EH (cell line): ENCODE measurements at places on chromosomes 2 and 18.

DNA sequence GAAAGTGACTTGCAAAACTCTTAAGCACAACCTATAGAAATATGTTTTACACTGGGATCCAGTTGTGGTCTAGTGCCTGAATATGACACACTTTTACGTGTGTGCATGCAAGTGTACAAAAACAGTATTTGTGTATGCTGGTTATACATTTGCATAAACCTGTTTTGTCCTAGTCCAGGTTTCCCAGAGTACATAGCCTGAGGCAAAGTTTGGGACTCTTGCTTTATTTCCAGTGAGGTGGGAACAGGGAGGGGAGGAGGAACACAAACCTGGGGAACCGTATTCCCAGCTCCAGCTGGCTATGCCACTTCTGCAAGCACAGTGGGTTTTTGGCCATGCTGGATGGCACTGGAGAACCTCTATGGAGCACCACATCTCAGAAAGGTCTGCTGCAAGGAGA is 481.1 kb upstream of the HS6ST1 start:
- DNase-seq, result no peak

- DNase-seq, result no peak
These were observed 16.9 kb upstream of the ACKR3 start for GRCh38 chr2:236552581-236553363.

GRCh38 chr2:237996021-237996593 is 29.3 kb downstream of the UBE2F start:
- peak; percentile 87 for DNase-seq

- peak; percentile 19 for DNase-seq
These were observed 2.9 kb downstream of the CHRND start for GRCh38 chr2:232528746-232529460.

GRCh38 chr18:49016648-49017539 is 66.1 kb upstream of the SMAD7 start:
- peak; percentile 94 for DNase-seq

- no peak for DNase-seq
These were observed 2.0 kb downstream of the KCNF1 start for GRCh38 chr2:10913501-10914271.

DNA sequence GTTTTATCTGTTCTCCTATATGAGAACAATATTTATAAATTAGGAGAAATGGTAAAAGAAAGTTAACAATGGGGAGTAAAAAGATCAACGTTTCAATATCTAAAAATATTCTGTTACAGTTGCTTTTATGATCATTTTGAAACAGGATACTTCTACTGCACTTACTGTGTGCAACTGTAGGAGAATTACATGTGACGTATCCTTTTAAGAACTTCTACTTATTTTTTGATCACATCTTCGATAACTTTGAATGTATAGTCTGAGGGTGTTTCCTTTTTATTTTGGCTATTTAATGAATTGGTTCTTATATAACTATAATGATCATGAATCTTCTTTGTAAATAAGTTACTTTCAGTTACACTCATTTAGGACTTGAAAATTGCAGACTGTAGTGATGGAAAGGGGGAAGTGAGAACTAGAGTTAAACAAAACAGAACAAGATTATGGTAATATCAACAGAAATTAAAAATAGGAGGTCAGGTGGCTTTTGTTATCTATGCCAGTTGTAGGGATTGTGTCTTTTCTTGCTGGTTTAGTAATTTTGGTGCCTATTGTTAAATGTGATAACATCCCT is 109.9 kb downstream of the MSTN start:
- DNase-seq, result no peak

GRCh38 chr2:190477661-190478454 is 56.7 kb downstream of the NEMP2 start:
- no peak for DNase-seq

- DNase-seq, result no peak
These were observed 601.8 kb upstream of the ID2 start for GRCh38 chr2:8080063-8080462.

DNA sequence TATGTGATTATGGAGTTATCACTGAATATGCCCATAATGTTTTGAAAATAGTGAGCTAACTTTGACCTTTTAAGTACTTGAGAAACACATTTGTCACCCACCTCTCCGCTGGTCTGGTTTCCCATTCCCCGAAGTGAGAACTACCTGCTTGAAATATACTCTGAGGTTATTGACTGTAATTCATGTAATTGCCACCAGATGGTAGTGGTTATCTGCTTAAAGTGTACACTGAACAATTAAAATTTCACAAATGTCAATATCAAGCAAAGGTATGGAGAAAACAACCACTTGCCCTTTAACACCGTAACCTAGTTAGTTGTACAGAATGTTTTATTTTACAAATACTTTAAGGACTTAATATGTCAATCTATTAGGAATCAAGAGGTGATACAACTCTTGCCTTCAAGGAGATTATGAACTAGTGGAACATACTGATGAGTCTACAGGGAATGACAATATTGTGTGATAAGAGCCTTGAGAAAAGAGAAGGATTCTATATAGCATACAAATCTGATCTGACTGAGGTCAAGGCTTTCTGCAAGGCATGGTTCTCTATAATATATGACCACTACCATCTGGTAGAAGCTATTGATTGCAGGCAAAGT is 316.8 kb upstream of the KCNH7 start:
- DNase-seq, result peak; percentile 43

- no peak for DNase-seq
These were observed 104.0 kb downstream of the R3HDM1 start for GRCh38 chr2:135635212-135635835.

- peak; percentile 88 for DNase-seq
These were observed 14.3 kb upstream of the TMEM185B start for GRCh38 chr2:120237491-120237902.

DNA sequence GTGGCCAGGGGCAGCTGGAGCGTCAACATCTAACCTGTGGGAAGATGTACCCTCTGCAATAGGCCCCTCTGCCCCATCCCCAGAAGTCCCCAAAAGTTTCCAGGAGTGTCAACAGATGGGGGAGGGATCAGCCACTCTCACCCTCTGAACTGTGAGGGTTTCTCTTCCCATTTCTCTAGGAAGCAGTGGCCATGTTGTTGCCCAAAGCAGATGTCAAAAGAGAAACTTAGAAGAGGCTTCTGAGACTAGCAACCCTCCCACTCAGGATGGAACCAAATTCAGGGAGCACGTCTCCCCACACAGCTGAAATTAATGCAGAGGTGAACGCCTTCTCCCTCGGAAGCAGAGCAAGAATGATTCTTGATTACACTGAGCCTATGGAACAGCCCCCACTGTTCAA is 70.3 kb downstream of the ARL4C start:
- no peak for DNase-seq

DNA sequence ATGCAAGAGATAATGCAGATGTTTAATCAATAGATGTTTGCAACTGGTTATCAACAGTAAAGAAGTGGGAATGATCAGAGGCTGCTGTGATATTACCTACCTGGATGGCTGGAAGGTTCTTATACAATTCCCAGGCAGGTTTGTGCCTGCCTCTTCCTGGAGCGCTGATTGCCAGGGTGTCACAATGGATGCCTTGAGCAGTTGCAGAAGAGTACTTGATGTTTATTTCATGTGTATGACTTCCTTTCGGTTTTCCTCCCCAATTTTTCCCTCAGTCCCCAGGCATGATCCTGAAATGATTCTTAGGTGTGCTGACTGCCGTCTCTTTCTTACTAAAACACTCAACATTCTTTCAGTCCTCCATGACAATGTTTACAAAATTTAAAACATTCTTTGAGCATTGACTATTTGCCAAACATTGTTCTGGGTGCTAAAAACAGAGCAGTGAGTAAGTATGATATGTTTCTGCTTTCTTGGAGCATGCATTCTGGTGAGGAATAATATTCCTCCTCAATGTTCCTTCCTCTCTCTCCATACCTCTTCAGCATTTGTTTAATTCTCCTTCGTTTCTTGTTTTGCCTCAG is 416.6 kb upstream of the TRIB2 start:
- DNase-seq, result peak; percentile 28

GRCh38 chr2:18922276-18922675 is 332.9 kb upstream of the NT5C1B start:
- peak; percentile 75 for DNase-seq

DNA sequence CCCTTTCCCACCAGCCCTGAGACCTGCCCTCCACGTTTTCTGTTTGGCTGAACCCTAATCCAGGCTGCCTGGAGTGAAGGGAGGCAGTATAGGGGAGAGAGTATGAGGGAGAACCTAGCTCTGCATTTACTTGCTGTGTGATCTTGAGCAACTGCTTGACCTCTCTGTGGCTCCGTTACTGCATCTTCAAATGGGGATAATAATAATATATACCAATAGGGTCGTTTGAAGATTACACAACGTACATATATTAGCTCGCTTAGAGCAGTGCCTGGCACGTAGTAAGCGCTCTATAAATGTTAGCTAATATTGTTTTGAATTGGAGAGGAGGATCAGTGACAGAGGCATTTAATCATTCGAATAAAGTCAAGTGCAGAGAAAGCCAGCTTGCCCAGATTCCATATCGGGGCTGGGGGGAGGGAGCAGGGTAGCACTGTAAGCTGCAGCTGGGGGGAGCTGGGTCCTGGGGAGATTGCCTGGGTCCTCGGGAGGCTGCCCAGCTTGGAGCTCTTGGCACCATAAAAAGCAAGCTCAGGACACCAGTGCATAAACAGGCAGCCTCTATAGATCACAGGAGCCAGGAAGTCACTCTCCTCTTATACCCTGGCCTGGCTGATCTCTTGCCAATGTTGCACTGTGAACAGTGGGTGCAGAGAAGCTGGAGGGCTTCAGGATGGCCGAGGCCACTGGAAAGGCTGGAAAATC is 19.1 kb downstream of the KCNK3 start:
- no peak for DNase-seq

DNA sequence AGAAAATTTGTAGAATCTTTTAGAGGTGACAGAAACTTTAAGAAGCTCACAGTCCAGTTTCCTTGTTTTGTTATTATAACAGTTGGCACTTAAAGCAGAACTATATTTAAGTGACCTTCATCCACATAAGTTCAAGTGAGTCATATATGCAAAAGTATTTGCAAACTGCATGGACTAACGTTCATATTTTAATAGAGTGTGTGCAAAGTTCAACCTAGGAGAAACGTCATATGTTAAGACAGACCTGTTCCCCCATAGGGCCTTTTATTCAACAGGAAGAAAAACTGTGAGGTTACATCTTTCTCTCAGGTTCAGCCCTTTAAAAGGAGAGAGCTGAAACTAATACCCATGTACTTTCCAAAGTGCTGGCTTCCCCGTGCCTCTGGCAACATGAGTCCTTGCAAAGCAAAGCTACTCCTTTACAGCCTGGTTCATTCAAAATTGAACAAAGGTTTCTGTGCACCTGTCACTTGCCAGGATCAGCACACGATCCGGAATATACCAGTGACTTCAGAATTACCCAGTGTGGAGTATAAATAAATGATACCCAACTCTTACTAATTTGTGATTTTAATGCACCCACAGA is 280.0 kb upstream of the RAB12 start:
- DNase-seq, result peak; percentile 79

- DNase-seq, result peak; percentile 76
These were observed 279.7 kb downstream of the MBD5 start for GRCh38 chr2:148300544-148300943.

- peak; percentile 67 for DNase-seq
These were observed 585.4 kb upstream of the ID2 start for GRCh38 chr2:8096484-8096883.

DNA sequence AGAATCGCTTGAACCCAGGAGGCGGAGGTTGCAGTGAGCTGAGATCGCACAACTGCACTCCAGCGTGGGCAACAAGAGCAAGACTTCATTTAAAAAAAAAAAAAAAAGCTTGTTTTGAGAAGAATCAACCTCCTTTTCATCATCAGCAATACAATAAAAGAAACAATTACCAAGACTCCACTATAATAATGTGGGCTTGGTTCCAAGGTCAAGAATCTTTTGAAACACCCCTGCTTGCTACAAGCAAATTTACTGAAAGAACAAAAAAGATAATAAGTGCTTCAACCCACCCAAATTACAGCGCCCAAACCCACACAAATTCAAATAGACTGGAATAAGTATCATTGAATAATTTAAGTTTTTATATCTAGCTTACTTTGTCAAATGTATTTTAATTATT is 33.6 kb upstream of the MAPRE3 start:
- no peak for DNase-seq

DNA sequence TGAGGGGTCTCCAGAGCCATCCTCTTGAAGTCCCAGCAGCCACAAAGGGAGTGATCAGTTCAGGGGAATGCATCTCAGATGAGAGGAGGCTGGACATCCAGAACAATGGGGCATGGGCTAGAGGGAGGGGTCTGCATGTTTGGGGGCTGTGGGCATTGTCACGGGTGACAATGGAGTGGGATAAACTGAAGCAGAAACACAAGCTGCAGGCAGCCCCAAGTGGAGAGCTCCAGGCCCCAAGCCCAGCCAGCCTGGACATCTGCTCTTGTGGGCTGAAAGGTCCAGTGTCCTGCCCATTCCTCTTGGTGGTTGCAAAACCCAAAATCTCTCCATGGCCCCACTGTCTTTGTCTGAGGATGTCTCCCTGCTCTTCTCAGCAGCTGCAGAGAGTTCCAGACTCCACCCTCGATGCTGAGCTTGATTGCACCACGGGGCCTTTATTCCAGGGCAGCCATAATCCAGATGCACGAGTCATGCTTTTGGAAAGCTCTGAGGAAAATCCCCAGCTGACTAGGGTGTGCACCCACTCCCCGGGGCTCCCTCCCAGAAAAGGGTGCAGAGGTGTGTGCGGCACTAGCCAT is 149.4 kb downstream of the TNS1 start:
- peak; percentile 71 for DNase-seq

DNA sequence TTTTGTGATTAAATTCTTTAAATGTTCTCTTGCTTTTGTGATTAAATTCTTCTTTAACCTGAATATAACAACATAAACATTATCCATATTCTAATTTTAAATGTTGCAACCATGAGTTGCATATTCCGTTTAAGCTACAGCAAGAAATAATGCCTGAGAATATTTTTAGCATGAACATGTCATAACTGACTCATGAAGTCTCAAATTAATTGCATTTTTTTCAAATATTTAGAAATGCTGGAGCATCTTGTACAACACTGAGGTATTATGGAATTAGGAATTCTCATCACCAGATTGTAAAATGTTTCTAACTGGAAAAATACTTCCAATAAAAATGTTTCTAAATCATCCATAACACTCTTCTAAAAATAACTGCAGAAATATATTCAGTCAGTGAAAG is 14.7 kb downstream of the ROCK2 start:
- DNase-seq, result peak; percentile 81

GRCh38 chr2:64861452-64862397 is 127.5 kb upstream of the SLC1A4 start:
- DNase-seq, result no peak

GRCh38 chr2:75603477-75603876 is 42.7 kb upstream of the EVA1A start:
- peak; percentile 39 for DNase-seq

GRCh38 chr2:15944325-15945017 is 4.1 kb downstream of the MYCN start:
- no peak for DNase-seq

DNA sequence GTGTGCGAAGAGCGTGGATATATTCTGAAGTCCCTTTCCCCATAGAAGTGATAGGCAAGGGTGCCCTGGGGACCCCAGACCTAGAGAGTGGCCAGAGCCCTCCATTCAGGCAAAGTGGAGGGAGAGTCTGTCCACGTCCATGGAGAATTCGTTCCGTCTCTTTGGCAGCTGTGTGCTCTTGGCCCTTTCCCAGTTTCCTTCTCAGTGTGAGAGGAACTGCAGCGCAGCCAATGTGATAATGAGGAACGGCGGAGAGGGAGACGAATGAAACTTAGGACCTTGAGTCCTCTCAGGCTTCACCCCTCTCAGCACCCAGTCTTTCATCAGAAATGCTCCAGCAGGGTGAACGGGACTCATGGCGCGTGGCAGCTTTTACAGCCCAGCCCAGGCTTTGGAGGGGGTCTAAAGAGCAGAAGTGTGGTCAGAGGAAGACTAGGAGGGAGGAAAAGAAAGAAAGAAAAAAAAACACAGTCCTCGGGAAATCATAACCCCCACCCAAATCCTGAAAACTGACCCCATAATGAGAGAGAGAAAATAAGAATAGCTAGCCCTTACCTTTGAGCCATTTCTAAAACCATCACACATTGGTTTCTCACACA is 95.0 kb upstream of the RIOK3 start:
- DNase-seq, result no peak
